Central memory CD8-positive, alpha-beta T cell (primary cell): ENCODE measurements at places on chromosomes 16 and 17.

GRCh38 chr17:22217135-22217534, 524.8 kb downstream of the KCNJ18 start:
- no peak overlapping the region for H3K27ac ChIP-seq
- no peaks in the 10 kb centered on the region for H3K36me3 ChIP-seq
- no peaks in the 10 kb centered on the region for H3K27me3 ChIP-seq
- H3K4me1 ChIP-seq, result no peaks in the 10 kb centered on the region
- H3K4me3 ChIP-seq, result no peak overlapping the region

DNA sequence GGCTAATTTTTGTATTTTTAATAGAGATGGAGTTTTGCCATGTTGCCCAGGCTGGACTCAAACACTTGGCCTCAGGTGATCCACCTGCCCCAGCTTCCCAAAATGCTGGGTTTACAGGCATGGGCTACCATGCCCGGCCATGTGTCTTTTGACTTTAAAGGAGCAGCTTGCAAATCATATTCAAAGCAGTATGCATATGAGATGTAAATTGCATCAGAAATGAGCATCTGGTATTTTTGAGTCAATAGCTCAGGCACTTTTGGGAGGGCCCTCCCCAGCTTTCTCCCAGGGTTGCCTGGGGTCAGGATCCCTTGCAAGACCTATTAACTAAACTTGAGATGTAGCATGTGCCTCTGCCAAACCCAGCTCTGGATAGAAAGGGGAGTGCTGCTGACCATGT, 21.5 kb downstream of the EPOP start:
- H3K27ac ChIP-seq, result no peak overlapping the region
- H3K4me3 ChIP-seq, result no peak overlapping the region
- no peak for DNase-seq
- H3K36me3 ChIP-seq, result no peaks in the 10 kb centered on the region
- peaks cover 46% of the 10 kb centered on the region for H3K27me3 ChIP-seq

GRCh38 chr17:50269477-50270434, 4.5 kb upstream of the TMEM92 start:
- peaks cover 3% of the 10 kb centered on the region for H3K36me3 ChIP-seq
- H3K4me3 ChIP-seq, result no peak overlapping the region
- peaks cover 19% of the 10 kb centered on the region for H3K27me3 ChIP-seq
- peaks cover 8% of the 10 kb centered on the region for H3K4me1 ChIP-seq
- peak; percentile 43 for DNase-seq

DNA sequence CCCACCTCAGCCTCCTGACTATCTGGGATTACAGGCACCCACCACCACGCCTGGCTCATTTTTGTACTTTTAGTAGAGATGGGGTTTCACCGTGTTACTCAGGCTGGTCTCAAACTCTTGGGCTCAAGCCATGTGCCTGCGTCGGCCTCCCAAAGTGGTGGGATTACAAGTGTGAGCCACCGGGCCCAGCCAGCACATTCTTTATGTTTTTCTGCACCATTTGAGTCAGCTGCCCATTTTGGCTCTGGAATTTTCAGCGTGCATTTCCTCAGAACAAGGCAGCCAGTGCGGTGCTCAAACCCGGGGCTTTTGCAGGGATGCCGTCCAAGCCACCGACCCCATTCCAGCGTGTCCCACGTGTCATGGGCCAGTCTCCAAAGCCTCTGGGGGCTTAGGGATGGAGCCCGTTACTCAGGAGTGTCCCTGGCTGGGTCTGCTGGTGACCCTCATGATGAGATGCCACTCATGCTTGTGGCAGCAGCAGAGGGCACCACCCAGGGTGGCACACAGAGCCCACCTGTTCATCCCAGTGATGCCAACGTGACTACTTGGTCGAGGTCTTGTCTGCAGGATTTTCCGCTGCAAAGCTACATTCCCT, 3.7 kb upstream of the RAB40C start:
- H3K27me3 ChIP-seq, result no peaks in the 10 kb centered on the region
- H3K4me3 ChIP-seq, result no peak overlapping the region
- no peak for DNase-seq
- peaks cover 15% of the 10 kb centered on the region for H3K4me1 ChIP-seq
- no peak overlapping the region for H3K27ac ChIP-seq

DNA sequence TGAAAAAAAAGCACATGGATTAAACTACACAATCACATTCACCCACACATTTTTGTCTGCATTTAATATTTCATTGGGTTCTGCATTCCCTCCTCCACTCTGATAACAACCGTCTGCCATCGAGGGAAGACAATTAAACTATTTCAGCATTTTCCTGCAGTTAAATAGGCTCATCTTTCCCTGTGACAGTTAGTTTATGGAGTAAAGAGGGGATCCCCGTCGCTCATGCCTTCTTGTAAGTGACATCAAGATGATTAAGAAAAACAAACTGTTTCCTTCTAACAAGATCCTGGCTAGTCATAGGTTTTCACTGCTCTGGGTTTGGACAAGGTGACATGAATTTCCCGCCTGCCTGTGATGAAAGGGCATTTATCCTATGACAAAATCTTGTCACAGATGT, 98.0 kb upstream of the DYNLRB2 start:
- no peak for DNase-seq
- no peak overlapping the region for H3K4me3 ChIP-seq
- no peaks in the 10 kb centered on the region for H3K36me3 ChIP-seq
- H3K27ac ChIP-seq, result no peak overlapping the region

- peaks cover 7% of the 10 kb centered on the region for H3K36me3 ChIP-seq
- no peak for DNase-seq
- peaks cover 21% of the 10 kb centered on the region for H3K4me1 ChIP-seq
- H3K27ac ChIP-seq, result no peak overlapping the region
- H3K27me3 ChIP-seq, result no peaks in the 10 kb centered on the region
Measured at GRCh38 chr16:89502081-89502843, 5.9 kb upstream of the SPG7 start.

- peaks cover 21% of the 10 kb centered on the region for H3K27me3 ChIP-seq
- DNase-seq, result no peak
- no peaks in the 10 kb centered on the region for H3K4me1 ChIP-seq
- no peaks in the 10 kb centered on the region for H3K36me3 ChIP-seq
Measured at GRCh38 chr16:85512808-85513115, 100.4 kb upstream of the GSE1 start.

GRCh38 chr17:57612202-57613071, 132.7 kb downstream of the CCDC182 start:
- no peaks in the 10 kb centered on the region for H3K27me3 ChIP-seq
- peak overlapping the region; percentile 76 for H3K27ac ChIP-seq
- no peak for DNase-seq
- peaks cover 3% of the 10 kb centered on the region for H3K36me3 ChIP-seq
- H3K4me1 ChIP-seq, result peaks cover 34% of the 10 kb centered on the region
- peak overlapping the region; percentile 41 for H3K4me3 ChIP-seq

DNA sequence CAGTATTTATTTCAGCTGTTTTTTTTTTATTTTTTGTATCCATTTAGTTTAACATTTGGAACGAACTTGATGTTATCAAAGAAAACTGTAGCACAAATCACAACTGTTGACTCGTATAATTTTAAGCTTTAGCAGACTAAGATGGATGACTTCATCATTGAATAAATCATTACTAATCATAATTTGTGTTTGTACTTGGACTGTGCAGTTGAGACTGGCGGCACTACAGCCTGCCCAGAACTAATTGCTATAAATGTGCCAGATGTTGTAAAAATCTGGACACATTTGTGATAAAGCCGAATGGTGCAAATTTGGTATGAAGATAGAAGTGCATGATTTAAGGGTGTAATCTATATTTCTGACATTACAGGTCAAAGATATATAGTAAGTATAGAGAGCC, 897.7 kb upstream of the CDH8 start:
- H3K4me3 ChIP-seq, result no peak overlapping the region
- no peaks in the 10 kb centered on the region for H3K4me1 ChIP-seq
- H3K27me3 ChIP-seq, result no peaks in the 10 kb centered on the region
- no peak overlapping the region for H3K27ac ChIP-seq
- DNase-seq, result no peak
